ENCODE measurements at places on chromosomes 11 and 22.

DNA sequence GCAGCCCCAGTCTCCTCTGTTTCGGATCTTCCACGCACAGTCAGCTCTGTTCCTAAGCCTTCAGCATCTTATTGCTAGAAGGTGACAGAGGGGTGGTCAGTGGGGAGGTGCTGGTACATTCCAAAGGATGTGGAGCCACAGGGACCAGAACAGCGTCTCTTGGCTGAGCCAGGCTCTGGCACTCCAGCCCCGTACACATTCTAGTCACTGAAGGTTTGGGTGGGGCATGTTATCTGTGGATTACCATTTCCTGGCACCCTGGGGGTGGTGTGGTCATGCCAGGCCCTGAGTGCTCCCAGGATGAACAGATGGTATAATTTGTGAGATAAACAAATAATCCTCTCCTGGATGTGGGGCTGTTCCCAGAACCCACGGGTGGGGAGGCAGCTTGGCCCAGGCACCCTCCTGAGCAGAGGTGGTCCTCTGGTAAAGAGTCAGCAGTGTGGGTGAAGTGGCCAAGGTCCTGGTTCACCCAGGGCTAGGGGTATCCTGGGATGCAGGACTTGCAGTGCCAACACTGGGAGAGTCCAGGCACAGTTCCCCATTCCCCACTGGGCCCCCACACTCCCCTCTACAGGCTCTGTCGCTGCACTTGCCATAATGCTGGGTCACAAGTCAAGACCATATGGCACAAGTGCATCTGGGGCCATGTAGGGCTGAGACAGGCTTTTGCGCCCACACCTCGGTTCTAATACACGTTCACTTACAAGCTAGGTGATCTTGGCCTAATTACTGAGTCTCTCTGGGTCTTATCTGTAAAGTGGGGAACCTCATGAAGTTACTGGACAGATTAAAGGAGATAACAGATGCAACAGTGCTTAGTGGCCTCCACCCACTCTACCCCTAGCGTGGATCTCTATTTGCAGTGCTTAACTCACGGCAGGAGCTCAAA, 33.0 kb downstream of the DKK3 start:
- DNase-seq = no peak

- no peak for DNase-seq
Measured at GRCh38 chr22:44129619-44129976, 51.1 kb upstream of the PARVG start.

DNA sequence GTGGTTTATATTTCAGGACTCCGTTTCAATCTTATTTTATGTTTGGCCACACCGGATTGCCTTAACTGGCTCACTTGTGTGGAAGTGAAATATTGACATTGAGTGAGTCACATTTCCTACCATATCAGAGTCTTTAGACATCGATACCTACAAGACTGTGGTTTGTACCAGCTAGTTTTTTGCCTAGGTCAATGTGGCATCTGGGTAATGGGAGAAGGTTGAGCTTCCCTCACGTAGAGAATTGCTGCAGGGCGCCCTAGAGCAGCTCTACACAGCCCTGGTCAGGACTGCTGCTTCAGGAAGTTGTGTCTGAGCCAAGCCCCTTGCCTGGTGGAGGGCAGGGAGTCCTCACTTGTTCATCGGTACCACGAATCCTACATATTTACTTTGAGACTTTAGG, 1.6 kb downstream of the GRAMD1B start:
- peak; percentile 45 for DNase-seq

DNA sequence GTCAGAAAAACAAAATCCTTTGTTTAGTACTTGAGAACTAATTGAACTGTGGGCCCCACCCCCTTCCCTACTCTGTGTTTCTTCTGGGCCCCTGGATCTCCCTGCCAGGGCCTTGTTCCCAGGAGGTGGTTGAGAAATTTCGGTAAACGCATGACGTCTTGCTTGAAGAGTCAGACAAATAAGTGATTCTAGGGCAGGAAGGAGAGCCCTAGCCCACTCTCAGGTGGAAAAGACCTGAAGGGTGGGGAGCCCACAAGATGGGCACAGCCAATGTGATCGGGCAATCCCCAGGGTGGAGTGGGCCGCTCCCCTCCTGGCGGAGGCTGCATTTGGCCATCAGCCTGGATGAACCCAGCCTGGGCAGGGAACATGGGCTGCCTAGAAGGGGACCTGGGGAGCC, 16.8 kb upstream of the P2RY2 start:
- no peak for DNase-seq

GRCh38 chr22:39290724-39291161, 28.7 kb downstream of the RPL3 start:
- peak; percentile 67 for DNase-seq

DNA sequence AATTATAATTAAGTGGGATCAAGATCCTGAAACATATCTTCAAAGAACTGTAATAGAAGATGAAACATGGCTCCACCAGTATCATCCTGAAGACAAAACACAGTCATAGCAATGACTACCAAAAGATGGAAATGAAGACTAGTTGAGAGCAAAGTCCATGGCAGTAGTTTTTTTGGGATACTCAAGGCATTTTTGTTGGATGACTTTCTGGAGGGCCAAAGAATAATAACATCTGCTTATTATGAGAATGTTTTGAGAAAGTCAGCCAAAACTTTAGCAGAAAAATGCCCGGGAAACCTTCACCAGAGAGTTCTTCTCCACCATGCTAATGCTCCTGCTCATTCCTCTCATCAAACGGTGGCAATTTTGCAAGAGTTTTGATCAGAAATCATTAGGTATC, 809.4 kb upstream of the RAG2 start:
- no peak for DNase-seq

GRCh38 chr11:41050791-41051190, 408.7 kb downstream of the LRRC4C start:
- peak; percentile 18 for DNase-seq

DNA sequence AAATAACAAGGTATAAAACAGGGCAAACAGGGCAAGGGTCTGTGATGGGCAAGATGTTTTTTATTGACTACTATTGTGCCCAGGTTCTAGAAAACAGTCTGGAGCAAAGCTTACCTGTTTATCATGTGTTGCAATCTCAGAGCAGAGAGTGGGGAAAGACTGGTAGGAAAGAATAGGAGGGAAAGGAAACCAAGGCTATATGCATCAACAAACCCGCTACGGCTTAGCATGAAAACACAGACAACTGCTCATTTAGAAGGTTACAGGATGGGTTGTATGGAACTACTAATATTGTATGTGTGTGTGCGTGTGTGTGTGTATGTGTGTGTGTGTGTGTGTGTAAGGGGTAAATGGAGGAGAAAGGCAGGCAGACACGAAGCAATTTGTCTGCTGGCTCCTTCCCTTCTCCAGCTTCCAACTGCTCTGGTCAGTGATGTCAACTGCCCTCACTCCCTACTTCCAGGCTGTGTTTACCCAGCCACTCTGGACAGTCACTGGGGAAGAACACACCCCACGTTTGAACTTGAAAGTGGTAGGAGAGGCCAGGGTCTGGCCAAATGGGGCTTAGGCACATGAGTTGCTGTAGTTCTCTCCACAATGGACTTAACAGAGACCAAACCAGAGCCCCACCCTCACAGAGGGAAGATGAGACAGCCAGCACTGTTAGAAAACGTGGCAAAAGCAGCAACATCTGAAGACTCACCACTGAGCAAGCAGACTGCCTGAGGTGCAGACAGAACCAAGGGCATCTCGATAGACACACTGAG, 47.0 kb downstream of the GAB2 start:
- DNase-seq = no peak

- DNase-seq = no peak
Measured at GRCh38 chr11:35478471-35479091, 46.8 kb downstream of the PAMR1 start.

DNA sequence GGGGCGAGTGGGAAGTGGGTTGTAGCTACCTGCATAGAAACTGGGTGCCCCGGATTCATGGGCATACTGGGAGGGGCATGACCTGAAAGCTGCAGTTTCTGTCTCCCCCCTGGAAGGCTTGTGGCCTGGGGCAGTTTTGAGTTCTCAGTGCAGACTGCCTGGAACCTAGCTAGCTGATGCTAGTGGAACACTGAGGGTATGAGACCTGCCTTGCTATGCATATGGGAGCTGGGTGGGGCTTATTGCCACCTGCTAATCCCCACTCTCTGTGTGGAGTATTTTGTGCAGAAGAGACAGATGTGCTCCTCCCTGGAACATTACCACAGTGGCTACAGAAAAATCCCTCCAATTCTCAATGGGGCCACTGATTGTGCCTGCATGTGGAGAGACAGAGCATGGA, 11.7 kb upstream of the OR56B4 start:
- no peak for DNase-seq

DNA sequence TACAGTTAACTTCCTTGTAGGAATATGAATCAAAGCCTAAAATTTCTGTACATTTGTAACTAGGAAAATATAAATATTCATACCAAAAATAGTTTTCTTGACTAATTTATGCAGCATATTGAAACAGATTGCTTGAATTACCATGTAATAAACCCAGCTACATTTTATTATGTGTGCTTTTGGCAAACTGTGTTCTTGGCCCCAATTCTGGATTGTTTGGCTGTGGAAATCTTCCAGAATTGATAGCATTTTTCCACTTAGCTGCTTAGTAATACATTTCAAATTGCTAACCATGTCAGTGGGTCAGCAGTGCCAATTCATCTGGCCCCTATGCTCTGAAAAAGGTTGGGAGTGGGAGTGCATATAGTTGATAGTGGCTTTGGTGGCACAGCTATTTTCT, 32.3 kb downstream of the PDHX start:
- no peak for DNase-seq

- no peak for DNase-seq
Measured at GRCh38 chr22:39434243-39434653, 22.6 kb upstream of the MGAT3 start.

DNA sequence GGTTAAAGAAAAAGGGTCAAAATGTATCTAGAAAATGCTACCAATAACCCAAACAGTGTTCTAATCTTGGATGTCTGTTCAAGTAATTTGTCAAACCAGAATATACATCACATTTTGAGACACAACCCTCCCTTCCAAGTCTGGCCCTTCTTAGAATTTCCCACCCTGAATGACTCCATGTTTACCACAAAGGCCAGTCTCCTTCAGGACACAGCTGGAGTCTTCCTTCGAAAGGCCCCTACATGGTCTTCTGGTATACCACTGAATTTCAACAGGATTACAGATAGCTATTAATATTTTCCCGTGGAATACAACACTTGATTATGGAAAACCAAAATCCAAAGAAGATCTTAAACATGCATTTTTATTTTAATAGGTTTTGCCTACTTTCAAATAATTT, 10.2 kb downstream of the CCDC34 start:
- DNase-seq = no peak

- DNase-seq = no peak
Measured at GRCh38 chr22:48259991-48260670, 1497.7 kb downstream of the TBC1D22A start.

DNA sequence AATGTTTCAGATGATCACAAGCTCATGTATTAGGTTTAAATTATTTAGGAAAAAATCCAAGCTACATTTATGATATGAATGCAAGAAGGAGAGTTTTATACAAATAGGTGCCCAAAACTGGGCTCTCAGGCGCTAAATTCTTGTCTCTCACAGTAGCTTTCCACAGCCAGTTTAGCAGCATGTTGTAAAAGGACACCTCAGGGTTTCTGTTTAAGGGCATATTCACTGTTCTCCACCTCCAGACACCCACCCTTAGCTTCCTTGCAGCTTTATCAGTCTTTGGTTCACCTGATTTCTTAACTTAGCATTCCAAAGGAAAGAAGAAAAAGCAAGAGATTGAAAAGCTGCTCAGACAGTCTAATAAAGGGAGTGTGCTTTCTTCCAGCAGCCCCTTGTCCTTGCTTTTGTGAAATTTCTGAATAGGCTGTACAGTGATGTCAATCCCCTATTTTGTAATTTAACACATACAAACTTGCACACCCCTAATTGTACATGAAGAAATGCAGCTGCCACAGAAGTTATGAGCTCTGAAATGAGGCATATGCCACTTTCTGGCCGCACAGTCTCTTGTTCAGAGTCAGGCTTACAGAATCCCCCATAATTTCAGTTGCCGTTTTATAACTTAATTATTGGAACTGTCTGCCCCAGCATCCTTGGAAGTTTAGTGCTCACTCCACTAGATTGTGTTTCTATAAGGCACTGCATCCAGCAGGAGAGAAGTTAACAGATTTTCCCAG, 262.1 kb downstream of the DDX10 start:
- no peak for DNase-seq

Measured in ELR (cell line).